ENCODE measurements at places on chromosomes 6 and 20.

DNA sequence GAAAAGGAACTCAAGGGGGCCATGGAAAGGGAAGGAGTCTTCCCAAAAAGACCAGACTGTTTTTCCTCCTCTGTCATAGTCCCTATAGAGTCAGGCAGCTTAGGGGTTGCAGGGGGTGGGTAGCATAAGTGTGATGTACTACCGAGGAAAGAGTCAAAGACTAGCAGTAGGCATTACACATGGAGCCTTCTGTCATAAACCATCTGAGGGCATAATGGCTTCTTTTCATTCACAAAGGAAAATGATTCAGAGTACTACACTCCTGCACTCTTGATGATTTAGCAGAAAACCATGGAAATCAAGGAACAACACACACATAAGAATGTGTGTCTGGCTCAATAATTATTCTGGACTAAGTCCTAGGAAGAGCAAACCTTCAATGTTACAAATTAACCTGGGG, 14.9 kb downstream of the PLN start:
- DNase-seq = no peak

- DNase-seq = no peak
Measured at GRCh38 chr6:150036081-150036480, 10.7 kb upstream of the RAET1L start.

- DNase-seq = no peak
Measured at GRCh38 chr6:158270389-158271127, 41.7 kb upstream of the TULP4 start.

- DNase-seq = no peak
Measured at GRCh38 chr6:68724060-68724459, 89.0 kb downstream of the ADGRB3 start.

- no peak for DNase-seq
Measured at GRCh38 chr6:8683204-8683603, 247.9 kb upstream of the SLC35B3 start.

- DNase-seq = no peak
Measured at GRCh38 chr6:63705707-63706106, 70.1 kb downstream of the PHF3 start.

GRCh38 chr20:1144401-1145172, 26.2 kb downstream of the PSMF1 start:
- peak; percentile 30 for DNase-seq

- no peak for DNase-seq
Measured at GRCh38 chr6:162621246-162621645, 106.3 kb downstream of the PRKN start.

DNA sequence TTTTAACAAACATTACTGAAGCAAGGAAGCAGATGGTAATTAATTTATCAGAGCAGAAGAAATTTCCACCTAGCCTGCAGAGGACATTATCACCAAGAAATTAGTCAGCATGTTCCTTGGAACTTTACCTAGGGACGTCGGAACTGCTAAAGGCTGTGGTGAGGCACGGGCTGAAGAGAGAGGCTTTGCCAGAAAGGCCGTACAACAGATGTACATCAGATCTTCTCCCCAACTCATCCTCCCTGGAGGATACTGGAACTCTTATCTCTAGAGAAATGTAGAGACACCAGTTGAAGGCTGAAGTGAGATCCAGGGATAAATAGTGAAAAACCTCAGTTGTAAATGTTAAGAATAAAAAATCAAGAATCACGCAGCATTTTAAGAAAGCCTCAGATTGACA, 257.1 kb downstream of the SAMD5 start:
- no peak for DNase-seq

GRCh38 chr20:43723186-43723585, 3.6 kb downstream of the GTSF1L start:
- no peak for DNase-seq

DNA sequence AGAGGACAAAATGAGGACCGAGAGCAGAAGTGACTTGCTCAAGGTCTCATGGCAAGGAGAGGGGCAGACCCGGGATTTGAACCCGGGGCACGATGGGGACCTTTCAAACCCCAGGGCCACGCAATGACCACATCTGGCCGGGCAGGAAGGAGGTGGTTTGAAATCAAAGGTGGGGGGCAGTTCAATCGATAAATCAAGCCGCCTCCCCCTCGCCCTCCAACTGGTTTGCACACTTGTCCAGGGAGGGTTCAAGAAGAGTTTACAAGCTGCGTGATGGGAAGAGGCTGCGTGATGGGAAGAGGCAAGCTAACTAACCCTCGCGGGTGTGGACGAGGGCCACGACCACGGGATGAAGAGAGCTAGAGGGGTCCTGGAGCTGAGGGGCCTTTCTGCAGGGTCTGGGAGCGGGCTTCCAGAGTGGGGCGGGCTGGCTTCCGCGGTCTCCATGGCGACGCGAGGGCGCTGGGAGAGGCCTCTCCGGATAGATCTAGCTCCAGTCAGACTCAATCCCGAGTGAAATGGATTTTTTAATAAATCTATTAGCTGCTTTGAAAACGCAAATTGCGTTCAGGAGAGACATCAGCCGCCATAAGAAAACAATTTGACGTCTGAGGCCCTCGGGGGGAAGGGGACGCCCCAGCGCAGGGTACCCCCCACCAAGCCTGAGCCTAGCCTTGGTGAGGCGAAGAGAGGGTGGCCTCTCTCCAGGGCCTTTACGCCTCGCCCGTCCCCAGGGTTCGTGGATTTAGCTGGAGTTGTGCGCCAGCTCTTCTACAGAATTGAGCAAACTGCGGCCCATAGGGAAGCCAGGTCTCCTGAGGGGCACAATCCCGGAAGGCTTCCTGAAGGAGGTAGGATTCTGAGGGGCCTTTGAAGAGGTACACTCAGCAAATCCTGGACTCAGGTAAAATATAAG, 143.9 kb downstream of the GRM4 start:
- DNase-seq = no peak

DNA sequence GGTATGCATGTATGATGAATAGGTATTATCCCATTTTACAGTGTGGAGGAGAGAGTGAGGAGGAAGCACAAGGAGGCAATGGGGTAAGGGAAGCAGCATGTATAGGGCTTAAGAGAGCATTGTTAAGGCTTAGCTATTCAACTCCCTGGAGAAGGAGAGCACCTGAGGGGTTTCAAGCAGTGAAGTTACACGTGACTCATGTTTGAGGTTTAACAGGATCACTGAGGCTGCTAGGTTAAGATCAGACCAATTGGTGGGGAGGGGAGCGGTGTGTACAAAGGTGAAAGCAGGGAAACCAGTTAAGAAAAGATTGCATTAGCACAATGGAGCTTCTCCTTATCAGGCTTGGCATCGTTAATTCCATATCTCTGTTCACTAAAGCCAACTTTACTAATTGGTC, 64.4 kb upstream of the NHSL1 start:
- no peak for DNase-seq

DNA sequence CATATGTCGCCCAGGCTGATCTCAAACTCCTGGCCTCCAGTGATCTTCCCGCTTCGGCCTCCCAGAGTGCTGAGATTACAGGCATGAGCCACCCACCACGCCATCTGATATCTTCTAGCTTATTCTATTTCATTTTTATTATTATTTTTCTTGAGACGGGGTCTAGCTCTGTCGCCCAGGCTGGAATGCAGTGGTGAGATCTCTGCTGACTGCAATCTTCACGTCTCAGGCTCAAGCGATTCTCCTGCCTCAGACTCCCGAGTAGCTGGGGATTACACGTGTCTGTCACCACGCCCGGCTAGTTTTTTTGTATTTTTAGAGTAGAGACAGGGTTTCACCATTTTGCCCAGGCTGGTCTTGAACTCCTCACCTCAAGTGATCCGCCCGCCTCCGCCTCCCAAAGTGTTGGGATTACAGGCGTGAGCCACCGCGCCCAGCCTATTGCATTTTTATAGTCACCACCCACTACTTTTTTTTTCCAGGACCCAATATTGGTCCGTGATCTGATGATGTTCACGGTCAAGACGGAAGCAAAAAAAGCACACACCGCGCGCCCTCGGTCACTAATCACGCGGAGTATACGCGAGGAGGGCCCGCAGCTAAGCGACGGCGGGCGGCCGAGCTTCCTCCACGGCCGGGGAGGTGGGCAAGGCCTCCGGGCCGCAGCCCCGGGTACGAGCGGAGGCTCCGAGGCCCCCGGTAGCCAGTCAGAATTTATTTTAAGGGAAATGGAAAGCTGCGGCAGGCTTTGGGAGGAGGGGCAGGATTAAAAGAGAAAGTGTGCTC, 1.1 kb upstream of the LSM14B start:
- DNase-seq = peak; percentile 73

GRCh38 chr6:129542705-129543104, 167.3 kb downstream of the ARHGAP18 start:
- no peak for DNase-seq

GRCh38 chr6:38755207-38755606, 40.1 kb downstream of the DNAH8 start:
- no peak for DNase-seq

- DNase-seq = no peak
Measured at GRCh38 chr20:37415118-37416085, 69.5 kb downstream of the SRC start.

GRCh38 chr20:58603721-58604120, 47.4 kb upstream of the STX16 start:
- DNase-seq = no peak

DNA sequence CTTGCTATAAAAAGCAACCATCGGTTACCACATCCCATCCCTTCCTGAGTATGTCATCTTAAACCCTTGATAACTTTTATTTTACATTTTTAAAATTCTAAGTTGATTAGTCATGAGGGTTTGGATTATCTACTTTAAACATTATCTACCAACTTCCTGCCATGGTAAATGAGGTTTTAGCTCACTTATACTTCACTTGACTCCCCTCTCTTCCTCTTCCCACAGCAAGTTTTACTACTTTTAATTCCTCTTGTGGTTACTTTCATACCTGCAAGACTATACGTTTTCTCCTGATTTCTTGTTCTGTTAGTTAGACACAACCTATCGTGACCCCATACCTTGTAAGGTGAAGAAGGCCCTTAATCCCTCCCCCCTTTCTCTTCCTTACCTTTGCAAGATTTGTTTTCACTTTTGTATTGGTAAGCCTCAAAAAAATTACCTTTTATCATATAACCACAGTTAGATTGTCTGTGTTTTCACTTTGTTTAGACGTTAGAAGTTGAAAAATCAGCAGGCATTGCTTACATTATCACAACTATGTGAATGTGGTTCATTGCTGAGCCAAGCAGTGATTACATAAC, 60.1 kb upstream of the OGFRL1 start:
- peak; percentile 35 for DNase-seq

DNA sequence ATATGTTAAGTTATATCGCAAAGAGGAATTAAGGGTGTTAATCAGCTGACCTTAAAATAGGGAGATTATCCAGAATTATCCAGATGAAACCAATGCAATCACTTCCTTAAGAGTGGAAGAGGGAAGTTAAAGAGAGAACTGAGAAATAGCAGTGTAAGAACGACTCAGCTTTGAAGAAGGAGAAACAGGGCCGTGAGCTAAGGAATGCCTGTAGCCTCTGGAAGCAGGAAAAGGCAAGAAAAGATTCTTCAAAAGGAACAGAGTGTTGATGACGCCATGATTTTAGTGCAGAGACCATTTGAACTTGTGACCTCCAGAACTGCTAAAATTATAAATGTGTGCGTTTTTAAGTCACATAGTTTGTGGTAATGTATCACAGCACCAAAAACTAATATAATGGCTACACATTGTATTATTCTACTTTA, 32.7 kb downstream of the ILRUN start:
- peak; percentile 34 for DNase-seq

GRCh38 chr6:111865049-111865585, 8.1 kb downstream of the FYN start:
- DNase-seq = no peak

GRCh38 chr6:14172562-14172961, 55.0 kb downstream of the CD83 start:
- DNase-seq = peak; percentile 60

DNA sequence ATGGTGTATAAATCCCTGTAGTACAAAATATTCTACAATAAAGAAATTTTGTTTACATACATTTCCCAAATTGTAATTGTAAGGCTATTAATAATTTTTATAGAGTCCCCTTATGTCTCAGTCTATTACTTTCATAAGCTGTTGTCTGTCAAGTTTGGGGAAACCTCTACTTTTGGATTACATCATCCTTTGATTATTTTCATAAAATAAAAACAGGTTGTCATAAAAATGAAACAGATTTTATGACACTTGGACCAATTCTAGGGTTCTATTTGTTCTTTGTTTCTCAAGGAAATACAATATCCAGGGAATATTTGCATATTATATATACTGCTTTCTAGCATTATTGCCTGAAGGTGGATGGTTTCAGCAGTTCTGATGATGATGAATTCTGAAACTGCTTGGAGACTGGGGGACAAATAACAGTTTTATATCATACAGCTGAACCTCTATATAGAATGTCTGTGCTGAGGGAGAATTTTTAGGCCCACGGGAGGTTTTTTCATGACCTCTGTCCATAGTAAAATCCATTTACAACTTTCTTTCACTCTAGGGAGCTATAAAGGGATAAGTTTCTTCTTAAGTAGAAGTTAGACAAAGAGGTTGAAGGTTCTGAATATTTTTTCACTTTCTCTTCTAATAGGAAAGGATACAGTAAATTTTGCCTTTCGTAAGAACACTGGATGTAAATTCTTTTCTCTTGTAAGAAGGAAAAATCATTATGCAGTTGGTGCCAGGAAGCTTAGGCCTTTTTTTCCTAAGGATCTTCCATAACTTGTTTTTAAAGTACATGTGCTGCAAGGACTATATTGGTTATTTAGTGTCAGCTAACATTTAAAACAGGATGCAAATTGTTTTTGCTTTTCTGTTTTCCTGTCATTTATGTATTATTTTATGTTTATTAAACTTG, 58.0 kb downstream of the CD2AP start:
- no peak for DNase-seq

DNA sequence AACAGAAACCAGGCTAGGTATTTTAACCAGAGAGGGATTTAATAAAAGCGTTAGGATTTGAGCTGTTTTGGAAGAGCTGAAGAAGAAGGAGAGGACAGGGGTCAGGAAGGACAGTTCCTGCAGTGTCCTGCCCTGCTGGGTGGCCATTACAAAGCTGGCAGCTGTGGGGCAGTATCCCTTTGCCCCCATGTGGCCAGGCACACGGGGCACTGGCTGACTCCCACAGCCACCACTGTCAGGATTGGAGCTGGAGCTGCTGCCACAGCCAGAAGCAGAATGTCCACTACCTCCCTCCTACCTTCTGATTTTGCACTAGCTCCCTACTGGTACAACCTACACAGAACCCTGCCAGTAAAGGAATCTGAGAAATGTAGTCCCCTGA, 46.5 kb downstream of the SLC22A3 start:
- no peak for DNase-seq

GRCh38 chr6:111162504-111162903, 75.2 kb downstream of the SLC16A10 start:
- no peak for DNase-seq
